CD4-positive, alpha-beta T cell (primary cell): ENCODE measurements at places on chromosomes 3 and 15. TPM values are rescaled to one million over a fixed set of nuclear protein-coding genes. Genes with fewer than 3 reads are reported as not detected.

The NRG4 gene
- total RNA-seq: not detected

The C15orf62 gene
- 0.77 TPM for total RNA-seq

The SLC26A6 gene
- total RNA-seq: 14.4 TPM

The GRK7 gene
- 0.19 TPM for total RNA-seq

The CPA3 gene
- total RNA-seq: not detected

The COL7A1 gene
- total RNA-seq: 0.73 TPM

The PLCH1 gene
- 0.20 TPM for total RNA-seq

The KLHL40 gene
- total RNA-seq: not detected

The TMEM202 gene
- not detected for total RNA-seq

The CD200R1 gene
- 4.0 TPM for total RNA-seq

The PLXNB1 gene
- total RNA-seq: 1.1 TPM

The CCRL2 gene
- 4.5 TPM for total RNA-seq

The IL17RE gene
- total RNA-seq: 1.6 TPM

The TERC gene
- total RNA-seq: 10.4 TPM

The IL20RB gene
- 2.2 TPM for total RNA-seq

The PRTG gene
- not detected for total RNA-seq

The NANOGP8 gene
- total RNA-seq: not detected

The LYSMD4 gene
- 13.0 TPM for total RNA-seq

The CCDC54 gene
- not detected for total RNA-seq

The TSC22D2 gene
- total RNA-seq: 47.3 TPM

The CHRD gene
- 0.22 TPM for total RNA-seq

The SLC12A1 gene
- total RNA-seq: not detected

The CD200 gene
- 5.2 TPM for total RNA-seq

The CEMIP gene
- not detected for total RNA-seq

The PRSS50 gene
- not detected for total RNA-seq

The PLSCR2 gene
- not detected for total RNA-seq

The NR2E3 gene
- not detected for total RNA-seq

The FOXL2 gene
- not detected for total RNA-seq

The SHF gene
- 3.9 TPM for total RNA-seq

The COL6A5 gene
- not detected for total RNA-seq

The SYNM gene
- 0.11 TPM for total RNA-seq

The ITIH3 gene
- not detected for total RNA-seq

The SMAD6 gene
- 0.59 TPM for total RNA-seq

The COPB2 gene
- 13.8 TPM for total RNA-seq

The HRG gene
- total RNA-seq: not detected

The GPR176 gene
- total RNA-seq: not detected

The GOLGA8G gene
- total RNA-seq: not detected

The ENTPD3 gene
- not detected for total RNA-seq

The ERC2 gene
- not detected for total RNA-seq

The PP2D1 gene
- not detected for total RNA-seq

The IGDCC3 gene
- not detected for total RNA-seq

The SPINT1 gene
- total RNA-seq: 1.6 TPM

The NAALADL2 gene
- total RNA-seq: 0.30 TPM

The PODXL2 gene
- 4.2 TPM for total RNA-seq
